ENCODE measurements at places on chromosomes 16 and 17.

DNA sequence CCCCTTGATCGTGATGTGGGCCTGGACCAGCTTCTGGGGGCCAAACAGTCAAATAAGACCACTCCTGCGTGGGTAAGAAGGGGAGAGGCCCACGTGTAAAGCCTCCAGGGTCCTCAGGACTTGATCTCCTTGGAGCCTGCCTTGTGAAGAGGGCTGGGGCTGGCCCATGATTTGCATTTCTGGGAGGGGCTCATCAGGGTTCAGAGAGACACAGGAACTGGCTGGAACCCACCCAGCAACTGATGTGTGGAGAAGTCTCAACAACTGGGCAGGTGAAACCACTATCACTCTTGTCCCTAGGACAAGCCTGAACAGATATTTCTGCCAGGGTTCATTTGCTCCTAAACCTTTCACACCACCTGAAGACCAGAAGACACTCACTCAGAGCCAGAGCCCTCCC is 214.7 kb downstream of the ZNF423 start:
- no peak overlapping the region for H3K27ac ChIP-seq
- H3K4me1 ChIP-seq, result peaks cover 30% of the 10 kb centered on the region
- no peaks in the 10 kb centered on the region for H3K27me3 ChIP-seq
- no peak for DNase-seq
- no peaks in the 10 kb centered on the region for H3K36me3 ChIP-seq

DNA sequence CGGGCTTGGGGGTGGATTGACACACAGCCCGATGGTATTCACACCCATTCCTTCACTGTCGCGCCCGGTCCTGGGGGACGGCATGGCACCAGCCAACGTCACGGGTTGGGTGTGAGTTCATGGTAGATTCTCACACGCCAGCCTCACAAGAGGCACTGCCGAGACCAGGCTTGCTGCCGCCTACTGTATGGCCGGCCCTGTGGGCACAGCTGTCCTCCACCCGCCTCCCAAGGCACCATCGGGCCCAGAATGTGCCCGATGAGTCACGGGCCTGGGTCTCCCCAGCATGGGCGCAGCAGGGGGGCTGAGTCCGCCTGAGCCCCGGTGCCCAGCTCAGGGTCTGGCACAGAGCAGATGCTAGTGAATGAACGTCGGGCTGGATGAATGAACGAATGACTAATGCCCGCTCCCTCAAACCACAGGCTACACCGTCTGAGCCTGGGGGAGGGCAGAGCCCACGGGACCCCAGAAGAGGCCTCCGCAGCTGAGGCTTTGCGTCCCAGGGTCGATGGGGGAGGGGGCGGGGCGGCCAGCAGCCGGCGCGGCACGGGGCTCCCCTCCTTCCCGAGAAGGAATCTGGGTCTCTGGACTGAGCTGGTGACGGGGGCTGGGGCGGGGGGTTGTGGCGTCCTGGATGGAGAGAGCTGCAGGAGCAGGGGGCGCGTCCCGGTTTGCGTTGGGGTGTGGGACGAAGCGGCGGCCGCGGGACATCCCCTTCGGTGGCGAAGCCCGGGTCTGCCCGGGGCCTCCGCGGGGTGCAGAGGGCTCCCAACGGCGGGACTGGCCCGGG is 829 bp downstream of the PITPNM3 start:
- peak overlapping the region; percentile 16 for H3K4me3 ChIP-seq
- peak; percentile 41 for DNase-seq
- H3K27me3 ChIP-seq, result no peaks in the 10 kb centered on the region

GRCh38 chr16:23452221-23452571 is 793 bp downstream of the COG7 start:
- H3K4me3 ChIP-seq, result peak overlapping the region; percentile 92
- H3K27me3 ChIP-seq, result no peaks in the 10 kb centered on the region
- H3K36me3 ChIP-seq, result no peaks in the 10 kb centered on the region
- no peak for DNase-seq
- no peak overlapping the region for H3K27ac ChIP-seq

GRCh38 chr16:66596986-66597848 is 7.3 kb upstream of the CMTM3 start:
- no peak for DNase-seq
- H3K4me3 ChIP-seq, result no peak overlapping the region
- H3K4me1 ChIP-seq, result no peaks in the 10 kb centered on the region
- no peak overlapping the region for H3K27ac ChIP-seq
- H3K36me3 ChIP-seq, result no peaks in the 10 kb centered on the region

DNA sequence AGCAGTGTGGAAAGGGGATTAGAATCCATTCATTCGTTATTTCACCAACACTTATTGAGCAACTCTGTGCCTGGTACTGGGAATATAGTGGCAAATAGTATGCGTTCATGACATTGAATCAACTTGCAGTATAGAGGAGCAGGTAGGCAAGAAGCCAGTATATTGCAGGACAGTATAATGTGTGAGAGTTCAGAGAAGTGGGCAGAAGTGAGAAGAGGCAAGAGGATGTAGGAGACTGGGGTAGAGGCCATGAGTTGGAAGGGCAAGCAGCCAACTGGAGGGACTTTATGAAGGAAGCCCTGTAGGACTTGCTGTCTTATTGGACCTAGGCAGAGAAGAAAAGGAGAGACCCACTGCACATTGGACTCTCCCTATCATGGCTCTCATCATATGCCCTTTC is 12.3 kb downstream of the HSD17B2 start:
- H3K27me3 ChIP-seq, result no peaks in the 10 kb centered on the region
- H3K27ac ChIP-seq, result no peak overlapping the region
- no peak overlapping the region for H3K4me3 ChIP-seq
- no peak for DNase-seq
- no peaks in the 10 kb centered on the region for H3K4me1 ChIP-seq

DNA sequence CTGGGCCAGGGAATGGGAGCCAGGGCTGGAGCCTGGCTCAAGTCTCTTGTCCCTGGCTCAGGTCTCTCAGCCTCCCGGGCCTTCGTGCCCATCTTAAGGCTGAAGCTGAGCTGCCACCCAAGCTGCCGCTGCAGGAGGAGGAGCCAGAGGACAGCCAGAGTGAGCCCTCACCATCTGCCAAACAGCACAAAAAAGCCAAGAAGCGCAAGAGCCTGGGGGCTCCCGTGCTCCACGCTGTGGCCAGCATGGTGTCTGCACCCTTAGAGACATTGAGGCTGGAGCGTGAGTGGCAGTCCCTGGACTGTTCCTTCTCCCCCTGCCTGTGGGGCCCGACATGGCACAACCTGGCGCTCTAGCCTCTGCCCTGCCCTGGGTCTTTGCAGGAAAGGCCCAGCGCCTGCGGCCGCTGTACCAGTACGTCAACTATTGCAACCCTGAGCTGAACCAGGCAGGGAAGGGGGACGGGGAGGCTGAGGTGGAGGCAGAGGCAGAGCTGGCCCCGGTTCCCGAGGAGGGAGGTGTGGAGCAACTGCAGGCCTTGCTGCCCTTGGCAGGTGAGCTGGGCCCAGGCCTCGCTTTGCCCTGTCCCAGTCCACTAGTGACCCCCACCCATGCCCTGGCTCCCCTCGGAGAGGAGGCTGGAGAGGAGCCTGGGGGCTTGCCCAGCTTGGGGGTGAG is 1.3 kb downstream of the C16orf86 start:
- H3K36me3 ChIP-seq, result peaks cover 2% of the 10 kb centered on the region
- peak overlapping the region; percentile 77 for H3K27ac ChIP-seq
- H3K4me1 ChIP-seq, result peaks cover 10% of the 10 kb centered on the region
- H3K4me3 ChIP-seq, result no peak overlapping the region
- peak; percentile 95 for DNase-seq

GRCh38 chr16:85089525-85089924 is 22.7 kb downstream of the CIBAR2 start:
- no peaks in the 10 kb centered on the region for H3K36me3 ChIP-seq
- peaks cover 8% of the 10 kb centered on the region for H3K4me1 ChIP-seq
- no peak for DNase-seq
- no peak overlapping the region for H3K27ac ChIP-seq
- H3K27me3 ChIP-seq, result no peaks in the 10 kb centered on the region
- no peak overlapping the region for H3K4me3 ChIP-seq

- H3K27me3 ChIP-seq, result no peaks in the 10 kb centered on the region
- no peaks in the 10 kb centered on the region for H3K36me3 ChIP-seq
- H3K4me1 ChIP-seq, result no peaks in the 10 kb centered on the region
- DNase-seq, result no peak
Measured at GRCh38 chr16:17031484-17032268, 439.1 kb downstream of the XYLT1 start.

DNA sequence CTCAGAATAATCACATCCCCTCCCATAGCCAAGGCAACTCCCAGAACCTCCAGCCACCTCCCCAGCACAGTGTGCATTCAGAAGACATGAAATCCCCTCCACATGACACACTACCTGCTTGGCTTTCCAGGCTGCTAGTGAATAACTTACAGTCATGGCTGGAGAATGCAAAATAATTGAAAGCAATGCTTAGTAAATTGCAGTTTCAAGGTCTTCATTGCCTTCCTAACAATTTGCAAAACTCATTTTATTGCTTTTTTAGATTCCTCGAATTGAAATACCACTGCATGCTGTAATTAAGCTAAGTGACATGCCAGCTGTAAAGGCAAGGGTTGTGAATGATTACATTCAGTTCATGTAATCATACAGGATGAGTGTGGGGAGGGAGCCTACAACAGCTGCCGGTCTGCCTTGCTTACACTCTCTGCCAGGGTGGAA is 29.0 kb upstream of the HOXB13 start:
- peaks cover 19% of the 10 kb centered on the region for H3K4me1 ChIP-seq
- H3K36me3 ChIP-seq, result no peaks in the 10 kb centered on the region
- H3K27me3 ChIP-seq, result peaks cover 59% of the 10 kb centered on the region

DNA sequence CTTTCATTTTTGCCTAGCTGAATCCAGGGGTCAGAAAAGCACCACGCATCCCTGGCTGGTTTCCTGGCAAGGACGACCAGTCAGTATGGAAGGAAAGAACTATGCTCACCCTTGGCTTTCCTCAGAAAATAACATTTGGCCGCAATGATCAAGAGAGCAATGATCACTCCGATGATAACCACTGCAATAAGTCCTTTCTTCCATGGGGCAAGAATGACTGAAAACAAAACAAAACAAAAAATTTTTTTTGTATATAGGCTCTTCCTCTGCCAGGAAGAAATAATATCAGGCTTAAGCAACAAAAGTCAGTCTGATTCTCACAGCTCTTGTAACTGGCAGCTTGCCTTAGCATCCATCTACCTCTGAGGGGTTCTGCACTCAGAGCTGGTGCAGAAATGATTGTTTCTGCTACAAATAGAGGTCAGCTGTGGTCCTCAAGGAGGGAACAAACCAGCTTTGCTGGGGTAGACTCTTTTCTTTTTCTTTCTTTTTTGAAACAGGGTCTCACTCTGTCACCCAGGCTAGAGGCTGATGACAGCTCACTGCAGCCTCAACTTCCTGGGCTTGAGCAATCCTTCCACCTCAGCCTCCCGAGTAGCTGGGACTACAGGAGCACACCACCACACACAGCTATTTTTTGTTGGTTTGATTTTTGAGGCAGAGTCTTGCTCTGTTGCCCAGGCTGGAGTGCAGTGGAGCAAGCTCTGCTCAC is 35.7 kb downstream of the PECAM1 start:
- no peak overlapping the region for H3K4me3 ChIP-seq
- DNase-seq, result no peak
- no peak overlapping the region for H3K27ac ChIP-seq
- no peaks in the 10 kb centered on the region for H3K27me3 ChIP-seq
- H3K36me3 ChIP-seq, result no peaks in the 10 kb centered on the region
- H3K4me1 ChIP-seq, result no peaks in the 10 kb centered on the region

- H3K27me3 ChIP-seq, result no peaks in the 10 kb centered on the region
- H3K27ac ChIP-seq, result no peak overlapping the region
- no peaks in the 10 kb centered on the region for H3K36me3 ChIP-seq
- no peak for DNase-seq
Measured at GRCh38 chr17:29090750-29091605, 48.0 kb downstream of the PIPOX start.

DNA sequence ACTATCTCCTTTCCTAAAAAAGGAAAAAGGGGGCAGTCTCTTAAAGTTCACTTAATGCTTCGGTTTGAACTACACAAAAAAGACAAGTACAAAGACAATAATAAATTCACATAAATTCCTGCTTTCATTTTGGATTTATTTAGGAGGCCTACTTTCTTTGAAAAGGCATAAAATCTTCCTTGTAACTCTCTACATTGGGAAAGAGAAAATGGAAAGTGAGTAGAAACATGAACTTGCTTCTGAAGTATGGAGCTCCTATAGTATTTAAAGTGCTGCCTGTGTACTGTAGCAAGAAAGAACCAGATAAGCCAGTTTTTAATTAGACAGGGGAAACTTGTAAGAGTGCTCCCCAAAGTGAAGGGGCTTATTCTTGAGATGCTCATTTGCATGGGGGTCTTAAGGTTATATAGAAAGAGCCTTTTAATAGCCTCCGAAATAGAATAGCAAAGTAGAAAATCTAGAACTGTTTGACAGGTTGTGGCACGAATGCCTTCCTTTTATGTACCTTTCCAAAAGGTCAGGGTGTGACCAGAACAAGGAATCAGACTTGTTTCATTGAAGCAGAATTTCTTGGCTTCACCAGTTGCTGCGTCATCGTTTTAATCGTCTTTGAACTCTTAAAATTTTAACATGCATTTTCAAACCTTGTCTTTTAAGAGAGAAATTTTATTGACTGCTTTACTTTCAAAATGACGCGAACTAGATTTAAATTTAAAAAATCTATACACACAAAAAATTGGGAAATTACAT is 12.9 kb downstream of the GAN start:
- no peak overlapping the region for H3K4me3 ChIP-seq
- no peaks in the 10 kb centered on the region for H3K36me3 ChIP-seq
- no peak overlapping the region for H3K27ac ChIP-seq
- DNase-seq, result no peak
- H3K27me3 ChIP-seq, result no peaks in the 10 kb centered on the region

GRCh38 chr17:45784293-45784740 is at the start of gene CRHR1:
Gene CRHR1, plus strand, starts transcription at chr17:45784320. Its CDS starts 225 bp downstream, at chr17:45784545.
- peaks cover 40% of the 10 kb centered on the region for H3K27me3 ChIP-seq
- peaks cover 23% of the 10 kb centered on the region for H3K4me1 ChIP-seq
- H3K36me3 ChIP-seq, result no peaks in the 10 kb centered on the region

GRCh38 chr16:70159355-70160348 is 13.9 kb upstream of the CLEC18C start:
- no peak overlapping the region for H3K4me3 ChIP-seq
- no peak for DNase-seq
- H3K27ac ChIP-seq, result no peak overlapping the region
- no peaks in the 10 kb centered on the region for H3K36me3 ChIP-seq

DNA sequence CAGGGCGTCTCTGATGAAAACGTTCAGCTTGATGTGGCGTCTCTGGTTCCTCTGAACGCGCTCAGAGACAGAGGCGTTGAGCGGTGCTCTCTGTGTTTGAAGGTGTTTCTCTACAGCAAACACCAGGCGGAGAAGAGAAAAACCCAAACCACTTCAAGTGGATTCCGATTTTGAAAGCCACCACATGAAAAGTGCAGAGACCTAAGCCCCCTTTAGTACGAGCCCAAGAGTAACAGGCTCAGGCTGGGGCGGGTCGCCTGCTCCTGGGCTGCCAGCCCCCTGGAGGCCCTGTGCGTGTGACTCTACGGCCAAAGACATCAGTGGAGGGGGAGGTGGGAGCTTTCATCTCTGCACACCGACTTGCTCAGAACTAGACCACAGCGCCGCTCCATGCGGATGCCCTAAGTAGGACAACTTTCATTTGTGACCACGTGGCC is 328.4 kb downstream of the MAF start:
- no peak overlapping the region for H3K4me3 ChIP-seq
- no peak overlapping the region for H3K27ac ChIP-seq
- no peaks in the 10 kb centered on the region for H3K4me1 ChIP-seq
- DNase-seq, result no peak
- no peaks in the 10 kb centered on the region for H3K36me3 ChIP-seq
- H3K27me3 ChIP-seq, result no peaks in the 10 kb centered on the region

All from adrenal gland (tissue), 19 donors.